Stimulated activated CD4-positive, alpha-beta T cell treated with anti-CD3 and anti-CD28 coated beads, Interleukin-2, amount 100 ng/mL, for 24 hours (primary cell): ENCODE measurements at places on chromosomes 4 and X.

DNA sequence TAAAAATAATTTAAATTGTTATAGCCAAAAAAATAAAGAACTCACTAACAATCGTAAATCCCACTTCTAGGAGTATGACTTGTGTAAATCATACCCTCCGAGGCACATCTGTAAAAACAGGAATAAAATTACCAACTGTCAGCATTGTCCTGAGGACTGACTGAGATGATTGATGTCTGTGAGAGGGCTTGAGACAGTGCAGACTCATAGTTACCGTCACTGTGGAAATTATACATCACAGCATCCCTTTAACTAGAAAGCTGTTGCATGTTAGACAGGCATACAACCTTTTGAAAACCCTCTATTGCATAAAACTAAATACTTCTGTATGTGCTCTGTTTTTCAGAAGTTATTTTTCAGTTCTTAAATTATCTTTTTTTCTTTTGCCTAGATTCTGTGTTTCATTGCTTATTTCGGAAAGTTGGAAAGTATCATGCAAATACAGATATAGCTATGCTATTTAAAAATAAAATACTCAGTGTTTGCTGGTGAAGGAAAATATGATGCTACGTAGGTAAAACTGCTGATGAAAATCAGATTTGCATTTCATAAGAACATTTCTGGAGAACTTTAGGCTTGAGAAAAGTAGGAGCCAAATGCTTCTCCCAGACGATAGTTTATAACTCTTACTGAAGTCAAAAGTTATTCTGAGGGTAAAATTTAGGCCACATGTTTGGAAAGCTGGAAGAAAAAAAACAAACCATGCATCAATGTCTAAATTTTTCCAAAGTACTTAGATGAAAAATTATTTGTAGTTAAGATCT lies 13.6 kb upstream of the RBPJ start:
- DNase-seq, result no peak

DNA sequence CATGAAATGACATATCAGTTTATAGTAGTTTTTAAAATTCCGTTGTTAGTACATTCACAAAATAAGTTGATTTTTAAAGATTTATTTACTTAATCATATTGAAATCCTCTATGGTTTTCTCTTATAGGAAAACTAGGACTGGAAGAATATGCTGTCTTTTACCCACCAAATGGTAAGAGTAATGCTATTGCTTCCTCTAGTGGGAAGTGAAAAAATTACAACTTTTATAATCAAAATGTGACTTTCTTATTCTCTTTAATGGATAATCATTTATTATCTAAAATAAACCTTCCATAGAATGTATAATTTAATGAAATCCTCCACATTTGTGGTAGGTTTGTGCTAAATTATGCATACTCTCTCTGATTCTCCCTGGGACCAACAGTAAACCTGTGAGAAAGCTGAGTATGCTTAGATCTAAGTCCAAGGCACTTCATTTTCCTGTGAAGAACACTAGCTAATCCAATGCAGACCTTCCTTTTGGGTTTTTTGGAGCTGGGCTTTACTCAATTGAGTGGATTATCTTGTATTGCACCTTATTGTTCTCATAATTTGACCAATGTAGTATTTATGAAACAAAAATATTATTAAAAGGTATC lies 136.2 kb downstream of the TBC1D19 start:
- DNase-seq, result no peak

DNA sequence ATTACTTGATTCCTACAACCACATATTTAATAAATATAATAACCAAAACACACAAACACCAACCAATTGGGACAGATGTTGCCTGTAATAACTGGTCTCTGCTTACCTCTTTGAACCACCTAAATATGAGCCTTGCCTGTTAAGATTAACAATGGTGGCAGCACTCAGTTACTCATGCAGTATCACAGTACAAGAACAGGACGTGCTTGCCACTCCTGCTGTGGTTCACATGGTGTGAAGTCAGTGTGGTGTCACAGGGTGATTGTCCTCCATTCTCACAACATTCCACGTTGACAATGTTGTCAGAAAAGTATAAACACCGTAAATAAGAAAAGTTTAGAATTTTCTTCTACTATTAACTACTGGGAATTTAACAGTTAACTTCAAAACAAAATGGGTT lies 365.0 kb downstream of the PPP3CA start:
- no peak for DNase-seq

GRCh38 chrX:105662248-105662647 lies 160.1 kb upstream of the NRK start:
- no peak for DNase-seq

DNA sequence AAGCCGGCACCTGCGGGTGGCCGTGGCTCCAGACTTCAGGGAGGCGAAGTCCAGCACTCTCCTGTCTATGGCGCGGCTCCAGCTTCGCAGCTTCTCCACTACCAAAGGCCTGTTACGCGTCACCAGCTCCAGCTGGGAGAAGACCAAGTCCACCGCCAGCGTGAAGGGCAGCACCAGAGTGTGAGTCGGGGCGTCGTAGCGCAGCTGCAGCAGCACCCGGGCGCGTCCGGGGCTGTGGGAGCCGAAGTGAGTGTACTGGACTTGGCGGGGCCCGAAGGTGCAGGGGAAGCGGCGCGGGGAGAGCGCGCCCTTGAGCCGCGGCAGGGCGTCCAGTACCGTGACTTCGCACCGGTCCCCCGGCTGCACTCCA lies 444 bp downstream of the FREM3 start:
- peak; percentile 11 for DNase-seq
